ENCODE measurements at places on chromosomes 4 and X.

DNA sequence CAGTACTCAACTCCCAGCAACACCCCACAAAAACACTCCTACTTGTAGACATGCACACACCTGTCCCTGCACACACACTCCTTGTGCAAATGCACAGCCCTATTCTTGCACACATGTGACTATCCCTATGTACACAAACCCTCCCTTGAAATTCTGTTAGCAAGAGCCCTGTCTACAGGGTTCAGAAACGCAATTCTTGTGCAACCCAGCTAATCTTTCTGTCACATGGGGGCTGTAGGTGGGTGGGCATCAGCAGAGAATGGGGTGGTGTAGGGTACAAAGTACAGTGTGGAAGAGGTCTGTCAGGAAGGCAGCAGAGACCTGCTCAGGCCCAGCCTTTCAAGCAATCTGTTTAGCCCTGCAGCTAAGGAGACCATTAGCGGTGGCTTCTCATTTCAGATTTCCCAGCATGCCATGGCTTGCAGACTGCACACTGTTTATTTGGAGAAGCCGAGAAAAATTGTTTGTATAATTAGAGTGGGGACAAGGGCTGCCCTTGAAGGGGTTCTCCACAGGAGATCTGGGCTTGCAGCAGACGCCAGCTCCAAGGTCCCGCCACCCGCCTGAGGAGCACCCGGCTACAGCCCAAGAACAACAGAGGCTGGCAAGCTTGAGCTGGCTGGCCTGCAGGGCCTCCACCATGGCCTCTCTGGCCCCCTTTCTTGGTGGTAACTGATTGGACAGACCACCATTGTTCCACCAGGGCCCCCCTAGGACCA is 144.0 kb upstream of the PJA1 start:
- DNase-seq: no peak

GRCh38 chrX:20454117-20454516 is 187.4 kb upstream of the RPS6KA3 start:
- DNase-seq: no peak

DNA sequence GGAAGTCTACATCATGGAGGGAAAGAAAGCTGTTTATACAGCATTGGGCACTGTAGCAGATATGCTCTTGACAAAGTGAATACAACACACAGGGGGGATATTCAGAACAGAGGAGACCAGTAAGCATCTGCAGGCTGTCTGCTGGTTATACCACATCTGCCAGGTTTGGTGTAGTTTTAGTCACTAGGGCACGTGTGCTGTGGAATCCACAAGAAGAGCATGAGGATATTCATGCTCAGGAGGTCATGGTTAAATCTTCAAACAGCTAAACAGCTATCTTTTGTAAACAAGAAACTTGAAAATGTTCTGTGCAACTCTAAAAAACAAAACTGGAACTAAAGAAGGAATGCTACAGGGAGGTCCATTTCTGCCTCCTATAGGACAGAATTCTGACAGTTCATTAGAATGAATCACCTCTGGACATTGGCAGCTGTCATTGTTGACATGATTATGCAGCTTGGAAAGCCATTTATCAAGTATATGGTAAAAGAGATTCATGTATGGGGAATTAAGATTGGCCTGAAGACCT is 175.8 kb downstream of the RCHY1 start:
- no peak for DNase-seq

DNA sequence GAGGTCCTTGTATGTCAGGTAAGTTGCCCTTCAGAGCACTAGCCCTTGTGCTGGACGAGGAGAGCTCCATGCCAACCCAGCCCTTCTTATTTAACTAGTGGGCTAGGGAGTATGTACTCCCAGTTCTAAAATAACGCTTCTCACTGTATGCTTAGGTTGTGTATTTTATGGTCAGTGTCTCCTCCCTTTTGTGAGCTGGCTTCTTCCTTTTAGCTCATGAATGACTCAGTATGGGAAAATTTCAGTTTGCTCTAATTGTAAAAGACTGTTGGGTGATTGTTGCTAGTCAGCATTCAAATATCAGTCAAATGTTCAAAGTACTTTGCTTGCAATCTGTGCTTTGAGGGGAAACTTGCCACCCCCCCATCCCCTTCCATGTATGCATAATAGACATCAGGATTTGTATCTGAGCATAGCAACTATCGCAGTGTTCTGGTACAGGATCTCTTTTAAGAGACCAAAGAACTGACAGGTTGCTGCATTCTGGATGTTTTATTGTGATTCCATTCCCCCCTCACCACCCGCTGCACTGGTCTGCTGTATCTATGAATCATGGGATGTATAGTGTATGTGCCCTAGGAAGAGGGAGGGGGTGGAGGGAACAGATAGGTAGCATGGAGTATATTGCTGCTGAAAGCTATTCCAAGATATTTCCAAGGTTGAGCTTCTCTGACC is 34.7 kb downstream of the DLG3 start:
- DNase-seq: no peak

DNA sequence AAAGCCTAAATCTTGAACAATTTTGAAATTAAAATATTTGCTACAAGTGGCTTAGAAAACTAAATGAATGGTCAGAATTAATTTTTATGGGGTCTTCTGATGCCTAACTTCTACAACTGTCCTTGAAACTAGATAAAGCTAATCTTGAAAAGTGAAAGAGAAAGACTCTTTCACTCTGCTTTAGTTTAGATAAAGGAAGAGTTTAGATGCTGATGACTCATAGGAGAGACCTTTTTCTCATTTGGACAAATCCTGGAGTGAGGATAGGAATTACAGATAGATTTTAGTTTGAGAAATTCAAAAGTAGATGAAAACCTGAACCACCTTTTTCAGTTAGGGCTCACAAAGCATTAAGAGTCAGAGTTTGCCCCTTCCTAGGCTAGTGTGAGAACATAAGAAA is 342.3 kb upstream of the GRID2 start:
- no peak for DNase-seq

DNA sequence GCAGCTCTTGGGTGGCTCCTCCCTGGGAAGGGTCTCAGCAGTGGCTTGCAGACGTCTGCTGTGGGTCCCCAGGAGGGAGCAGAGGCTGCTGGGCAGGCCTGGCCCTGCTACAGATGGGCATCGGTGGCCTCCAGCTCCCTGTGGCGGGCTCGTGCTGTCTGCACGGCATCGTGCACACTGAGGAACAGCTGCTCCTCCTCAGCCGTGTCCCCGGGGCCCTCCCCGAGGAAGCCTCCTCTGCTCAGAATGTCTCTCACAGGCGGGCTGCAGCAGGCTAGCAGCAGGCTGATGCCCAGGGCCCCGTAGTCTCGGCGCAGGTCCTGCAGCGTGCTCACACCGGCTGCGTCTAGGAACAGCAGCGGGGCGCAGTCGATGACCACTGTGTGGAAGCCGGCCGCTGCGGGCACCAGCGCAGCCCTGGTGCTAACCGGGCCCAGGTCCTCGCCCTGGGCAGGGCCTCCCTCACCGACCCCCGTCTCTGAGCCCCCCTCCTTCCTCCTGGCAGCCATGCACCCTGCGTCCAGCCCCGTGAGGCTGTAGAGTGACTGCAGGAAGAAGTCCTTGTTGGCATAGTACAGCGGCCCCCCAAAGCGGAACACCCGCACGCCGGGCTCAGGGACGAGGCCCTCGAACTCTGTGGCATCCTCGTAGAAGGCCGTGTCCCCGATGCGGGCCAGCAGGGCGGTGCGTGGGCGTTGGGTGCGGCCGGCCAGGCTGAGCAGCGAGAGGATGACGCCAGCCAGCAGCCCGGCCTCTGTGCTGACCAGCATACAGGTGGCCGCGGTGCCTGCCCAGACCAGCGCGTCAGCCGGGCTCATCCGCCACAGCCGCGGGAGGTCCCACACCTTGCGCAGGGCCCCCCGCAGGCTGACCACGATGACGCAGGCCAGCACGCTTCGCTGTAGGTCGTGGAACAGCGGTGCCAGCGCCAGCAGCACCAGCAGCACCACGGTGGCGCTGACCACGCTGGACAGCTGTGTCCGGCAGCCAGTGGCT is 2.2 kb downstream of the IDUA start:
- no peak for DNase-seq

DNA sequence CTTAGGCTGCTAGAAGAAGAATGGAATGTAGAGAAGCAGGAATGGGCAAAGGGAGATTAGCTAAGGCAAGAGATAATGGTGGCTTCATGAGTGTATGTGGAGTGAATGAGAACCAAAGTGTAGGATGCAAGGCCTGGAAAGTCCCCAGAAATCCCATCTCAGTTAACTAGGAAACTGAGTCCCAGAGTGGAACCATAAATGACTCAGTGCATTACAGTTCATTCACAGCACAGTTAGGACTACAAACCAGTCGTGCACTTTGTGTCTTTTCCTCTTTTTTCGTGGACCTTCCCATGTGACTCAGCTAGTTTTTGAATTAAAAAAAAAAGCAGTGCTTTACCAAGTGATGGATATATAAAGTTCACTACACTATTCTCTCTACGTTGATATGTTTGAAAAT is 27.7 kb upstream of the REST start:
- DNase-seq: no peak

GRCh38 chrX:14964500-14964899 is 91.3 kb downstream of the MOSPD2 start:
- no peak for DNase-seq

- DNase-seq: no peak
Measured at GRCh38 chrX:53071064-53071463, 11.1 kb upstream of the TSPYL2 start.

- DNase-seq: no peak
Measured at GRCh38 chrX:86121916-86122315, 26.3 kb upstream of the DACH2 start.

GRCh38 chr4:108519911-108520601 is 100.3 kb upstream of the RPL34 start:
- no peak for DNase-seq

- no peak for DNase-seq
Measured at GRCh38 chr4:53169695-53170617, 195.9 kb downstream of the SCFD2 start.

DNA sequence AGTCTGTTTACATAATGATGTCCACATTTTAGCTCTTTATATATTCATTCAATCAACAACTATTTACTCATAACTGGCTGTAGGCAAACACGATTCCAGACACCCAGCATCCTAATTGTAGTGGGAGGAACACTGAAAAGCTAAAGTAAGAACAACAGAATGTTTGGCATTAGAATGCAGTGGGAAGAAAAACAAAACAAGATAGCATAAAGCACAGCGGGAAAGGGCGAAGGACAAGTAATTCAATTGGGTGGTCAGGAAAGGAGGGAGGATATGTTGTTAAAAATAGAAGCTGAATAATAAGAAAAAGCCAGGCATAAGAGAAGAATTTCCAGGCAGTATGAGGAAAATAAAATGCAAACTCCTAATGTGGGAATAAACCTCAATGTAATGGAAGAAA is 189.5 kb upstream of the FAT4 start:
- no peak for DNase-seq

- no peak for DNase-seq
Measured at GRCh38 chr4:40323866-40324265, 11.3 kb upstream of the CHRNA9 start.

Measured in SK-N-DZ (cell line).